Memory B cell (primary cell): ENCODE measurements at places on chromosomes 16 and 17.

DNA sequence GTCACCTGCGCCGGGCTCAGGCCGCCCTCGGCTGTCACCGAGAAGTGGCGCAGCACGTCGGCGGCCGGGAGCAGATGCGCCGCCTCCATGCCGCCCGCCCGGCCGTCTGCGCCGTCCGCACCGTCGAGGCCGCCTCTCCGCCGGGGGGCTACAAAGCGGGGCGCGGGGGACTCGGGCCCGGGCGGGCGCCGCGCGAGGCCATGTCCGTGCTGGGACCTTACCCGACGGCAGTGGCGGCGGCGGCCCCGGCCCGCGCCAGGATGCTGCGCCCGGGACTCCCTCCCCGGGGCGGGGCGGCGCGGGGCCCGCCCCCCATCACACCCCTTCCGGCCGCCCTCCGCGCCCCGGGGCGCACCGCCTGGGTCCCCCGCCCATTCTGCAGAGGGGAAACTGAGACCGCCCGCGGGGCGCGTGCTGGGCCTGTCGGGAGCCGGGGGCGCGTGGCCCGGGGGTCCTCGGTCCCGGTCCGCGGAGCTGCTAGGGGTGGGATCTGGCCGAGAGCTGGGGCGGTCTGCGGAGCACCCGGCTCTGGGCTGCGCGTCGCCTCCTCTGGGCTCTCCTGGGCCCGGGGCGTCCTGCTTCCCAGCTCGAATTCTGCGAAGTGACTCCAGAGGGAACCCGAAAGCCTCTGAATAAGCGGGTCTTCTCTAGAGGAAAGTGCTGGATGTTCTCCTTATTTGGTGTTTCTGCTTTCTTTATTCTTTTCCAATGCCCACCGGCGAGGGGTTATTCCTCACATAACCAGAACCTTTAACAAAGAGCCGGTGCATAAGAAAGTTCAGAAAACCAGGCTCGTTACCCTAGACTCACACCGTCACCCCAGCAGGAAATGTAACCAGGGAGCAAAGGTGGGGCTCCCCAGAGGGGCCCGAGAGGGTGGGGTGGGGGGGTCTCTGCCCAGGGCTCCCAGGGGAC is at the start of gene ATP2A3:
ATP2A3 (minus strand) TSS at position 235 of the 915 bp plus-strand sequence; CDS start at position 89, 146 bp downstream.
- H3K4me1 ChIP-seq, result peaks cover 58% of the 10 kb centered on the region
- peak within 1 kb of the TSS; percentile 91 for H3K4me3 ChIP-seq
- H3K27ac ChIP-seq, result peak within 1 kb of the TSS; percentile 92
- no peaks in the 10 kb centered on the region for H3K27me3 ChIP-seq
- peak; percentile 73 for DNase-seq
- H3K36me3 ChIP-seq, result peaks cover 9% of the 10 kb centered on the region

- DNase-seq, result no peak
- peaks cover 20% of the 10 kb centered on the region for H3K36me3 ChIP-seq
- peak overlapping the region; percentile 95 for H3K4me3 ChIP-seq
- peak overlapping the region; percentile 96 for H3K27ac ChIP-seq
Observed at GRCh38 chr17:40097931-40098845, 2.2 kb downstream of the NR1D1 start.

DNA sequence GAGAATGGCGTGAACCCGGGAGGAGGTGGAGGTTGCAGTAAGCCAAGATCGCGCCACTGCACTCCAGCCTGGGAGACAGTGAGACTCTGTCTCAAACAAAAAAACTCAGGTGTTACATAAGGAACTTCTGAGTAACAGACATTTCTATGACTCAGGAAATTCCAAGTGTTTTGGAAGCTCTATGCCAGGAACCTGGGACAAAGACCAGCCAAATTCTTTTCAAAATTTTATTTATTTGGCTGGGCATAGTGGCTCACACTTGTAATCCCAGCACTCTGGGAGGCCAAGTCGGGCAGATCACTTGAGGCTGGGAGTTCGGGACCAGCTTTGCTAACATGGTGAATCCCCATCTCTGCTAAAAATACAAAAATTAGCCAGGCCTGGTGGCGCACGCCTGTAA is 5.2 kb upstream of the SH2B1 start:
- DNase-seq, result no peak
- no peaks in the 10 kb centered on the region for H3K27me3 ChIP-seq
- no peaks in the 10 kb centered on the region for H3K36me3 ChIP-seq
- H3K27ac ChIP-seq, result no peak overlapping the region
- no peak overlapping the region for H3K4me3 ChIP-seq

DNA sequence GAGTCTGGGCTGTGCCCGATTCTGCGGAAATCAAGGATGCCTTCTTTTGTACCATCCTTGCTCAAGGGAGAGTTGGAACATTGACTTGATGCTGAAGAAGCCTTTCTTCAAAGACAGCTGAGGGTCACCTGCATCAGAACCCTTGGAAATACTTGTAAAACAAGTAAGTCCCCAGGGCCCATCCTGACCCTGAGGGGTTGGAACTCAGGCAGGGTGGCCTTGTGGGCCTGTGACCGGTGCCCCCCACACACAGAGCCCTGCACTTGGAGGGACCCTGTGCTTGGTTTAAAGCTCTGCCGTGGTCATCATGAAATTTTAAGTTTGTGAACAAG is 56.9 kb downstream of the WIPI1 start:
- no peak overlapping the region for H3K4me3 ChIP-seq
- no peak for DNase-seq
- peaks cover 3% of the 10 kb centered on the region for H3K36me3 ChIP-seq
- no peaks in the 10 kb centered on the region for H3K27me3 ChIP-seq

DNA sequence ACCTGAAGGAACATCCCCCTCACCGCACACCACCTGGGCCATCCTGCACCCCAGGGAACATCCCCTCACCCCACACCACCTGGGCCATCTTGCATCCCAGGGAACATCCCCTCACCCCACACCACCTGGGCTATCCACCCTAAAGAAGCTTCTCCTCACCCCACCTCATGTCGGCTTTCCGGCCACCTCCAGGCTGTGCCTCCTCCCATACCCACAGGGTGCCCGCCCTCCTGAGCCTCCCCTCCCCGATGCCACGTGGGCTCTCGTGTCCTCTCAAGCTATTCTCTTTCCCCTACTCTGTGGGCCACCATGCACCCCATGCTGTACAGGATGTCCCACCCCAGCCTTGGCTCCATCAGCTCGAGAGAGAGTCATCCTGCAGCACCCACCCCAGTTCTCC is 18.0 kb downstream of the MYLK3 start:
- H3K36me3 ChIP-seq, result peaks cover 2% of the 10 kb centered on the region
- no peak for DNase-seq
- H3K27ac ChIP-seq, result no peak overlapping the region
- H3K4me1 ChIP-seq, result no peaks in the 10 kb centered on the region
- no peaks in the 10 kb centered on the region for H3K27me3 ChIP-seq

GRCh38 chr17:4221163-4221562 is 42.6 kb downstream of the ANKFY1 start:
- peaks cover 8% of the 10 kb centered on the region for H3K36me3 ChIP-seq
- no peaks in the 10 kb centered on the region for H3K4me1 ChIP-seq
- H3K27me3 ChIP-seq, result no peaks in the 10 kb centered on the region
- DNase-seq, result no peak
- no peak overlapping the region for H3K27ac ChIP-seq

- no peak for DNase-seq
- no peak overlapping the region for H3K27ac ChIP-seq
- H3K27me3 ChIP-seq, result peaks cover 23% of the 10 kb centered on the region
- no peak overlapping the region for H3K4me3 ChIP-seq
Observed at GRCh38 chr16:87527055-87527724, 34.4 kb upstream of the ZCCHC14 start.

GRCh38 chr17:6780001-6780400 is 4.0 kb downstream of the FBXO39 start:
- peaks cover 2% of the 10 kb centered on the region for H3K36me3 ChIP-seq
- no peak for DNase-seq
- no peaks in the 10 kb centered on the region for H3K4me1 ChIP-seq
- peaks cover 15% of the 10 kb centered on the region for H3K27me3 ChIP-seq
- no peak overlapping the region for H3K27ac ChIP-seq

DNA sequence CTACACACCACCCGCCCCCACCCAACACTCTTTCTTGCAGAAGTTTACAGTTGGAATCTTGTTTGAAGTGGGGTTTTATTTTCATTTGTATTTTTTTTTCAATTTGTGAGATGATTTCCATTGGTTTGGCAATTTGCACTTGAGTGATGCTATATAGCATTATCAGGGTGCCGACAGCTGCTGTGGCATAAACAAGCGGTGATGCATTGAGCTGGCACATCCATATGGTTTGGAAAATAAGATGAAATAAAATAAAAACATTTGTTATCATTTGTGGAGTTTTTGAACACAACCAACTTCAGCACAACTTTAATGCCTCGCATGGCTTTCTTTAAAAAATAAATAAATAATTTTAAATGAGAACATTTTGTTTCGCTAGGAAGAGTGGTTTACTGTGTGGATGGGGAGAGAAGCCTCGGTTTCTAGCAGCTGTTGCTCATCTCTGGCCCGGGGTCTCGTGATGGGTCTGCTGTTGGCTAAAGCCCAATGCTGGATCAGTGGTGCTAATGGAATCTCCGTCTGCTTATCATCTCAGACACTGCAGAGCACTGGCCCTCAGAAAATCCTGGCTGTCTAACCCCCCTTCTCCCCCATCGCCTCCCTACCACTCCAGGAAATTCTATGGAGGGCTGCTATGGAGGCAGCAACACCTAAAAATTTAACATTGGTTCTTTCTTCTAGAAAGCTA is 192.3 kb upstream of the MAF start:
- no peaks in the 10 kb centered on the region for H3K36me3 ChIP-seq
- H3K4me3 ChIP-seq, result no peak overlapping the region
- H3K4me1 ChIP-seq, result no peaks in the 10 kb centered on the region
- no peak for DNase-seq
- H3K27ac ChIP-seq, result no peak overlapping the region

DNA sequence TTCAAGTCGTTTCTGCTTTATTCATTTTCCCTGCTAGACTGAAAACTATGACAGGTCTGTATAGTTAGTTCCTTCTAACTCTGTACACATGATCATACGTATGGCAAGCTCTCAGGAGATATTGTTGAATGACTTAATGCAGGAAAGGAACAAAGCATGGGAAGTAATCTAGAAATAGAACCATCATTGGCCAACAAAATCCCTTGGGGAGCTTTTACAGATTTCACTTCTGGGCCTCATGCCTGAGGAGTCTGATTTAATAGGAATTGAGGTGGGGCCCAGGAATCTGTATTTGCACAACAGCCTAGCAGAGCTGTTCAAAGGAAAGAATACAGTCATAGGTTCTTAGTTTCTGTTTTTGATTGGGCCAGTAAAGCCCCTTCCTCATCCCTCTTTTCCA is 229.2 kb downstream of the MAP2K6 start:
- H3K4me1 ChIP-seq, result no peaks in the 10 kb centered on the region
- no peak overlapping the region for H3K27ac ChIP-seq
- H3K27me3 ChIP-seq, result no peaks in the 10 kb centered on the region

GRCh38 chr17:73973586-73974409 is 229.7 kb upstream of the RPL38 start:
- H3K27ac ChIP-seq, result no peak overlapping the region
- H3K4me1 ChIP-seq, result peaks cover 2% of the 10 kb centered on the region
- H3K36me3 ChIP-seq, result no peaks in the 10 kb centered on the region
- no peak for DNase-seq
- H3K4me3 ChIP-seq, result no peak overlapping the region

GRCh38 chr17:19904924-19905323 is 37.2 kb upstream of the ULK2 start:
- no peak for DNase-seq
- no peaks in the 10 kb centered on the region for H3K4me1 ChIP-seq
- H3K36me3 ChIP-seq, result peaks cover 33% of the 10 kb centered on the region
- H3K27ac ChIP-seq, result no peak overlapping the region
- H3K27me3 ChIP-seq, result no peaks in the 10 kb centered on the region
- H3K4me3 ChIP-seq, result no peak overlapping the region

- no peak overlapping the region for H3K27ac ChIP-seq
- no peak overlapping the region for H3K4me3 ChIP-seq
- peaks cover 1% of the 10 kb centered on the region for H3K27me3 ChIP-seq
Observed at GRCh38 chr16:1938316-1938715, 4.7 kb downstream of the MSRB1 start.

GRCh38 chr16:57781349-57781740 is 20.9 kb downstream of the KIFC3 start:
- no peak for DNase-seq
- H3K4me3 ChIP-seq, result no peak overlapping the region
- no peaks in the 10 kb centered on the region for H3K36me3 ChIP-seq
- H3K4me1 ChIP-seq, result no peaks in the 10 kb centered on the region

GRCh38 chr16:68265078-68265920 is 973 bp downstream of the SLC7A6 start:
- H3K36me3 ChIP-seq, result peaks cover 7% of the 10 kb centered on the region
- DNase-seq, result no peak
- peak overlapping the region; percentile 91 for H3K27ac ChIP-seq
- H3K4me1 ChIP-seq, result peaks cover 43% of the 10 kb centered on the region

GRCh38 chr16:48099455-48099854 is 56.3 kb downstream of the ABCC12 start:
- peaks cover 8% of the 10 kb centered on the region for H3K27me3 ChIP-seq
- H3K36me3 ChIP-seq, result peaks cover 2% of the 10 kb centered on the region
- H3K27ac ChIP-seq, result no peak overlapping the region
- H3K4me3 ChIP-seq, result no peak overlapping the region
- no peak for DNase-seq

- DNase-seq, result no peak
- peaks cover 7% of the 10 kb centered on the region for H3K36me3 ChIP-seq
- H3K27me3 ChIP-seq, result no peaks in the 10 kb centered on the region
- H3K4me3 ChIP-seq, result no peak overlapping the region
- peaks cover 4% of the 10 kb centered on the region for H3K4me1 ChIP-seq
- no peak overlapping the region for H3K27ac ChIP-seq
Observed at GRCh38 chr16:1740781-1741490, 30.4 kb downstream of the NME3 start.

- DNase-seq, result no peak
- peaks cover 2% of the 10 kb centered on the region for H3K4me1 ChIP-seq
- H3K27me3 ChIP-seq, result no peaks in the 10 kb centered on the region
- peaks cover 15% of the 10 kb centered on the region for H3K36me3 ChIP-seq
- H3K27ac ChIP-seq, result no peak overlapping the region
- H3K4me3 ChIP-seq, result no peak overlapping the region
Observed at GRCh38 chr16:80968386-80969113, 38.1 kb downstream of the CMC2 start.

DNA sequence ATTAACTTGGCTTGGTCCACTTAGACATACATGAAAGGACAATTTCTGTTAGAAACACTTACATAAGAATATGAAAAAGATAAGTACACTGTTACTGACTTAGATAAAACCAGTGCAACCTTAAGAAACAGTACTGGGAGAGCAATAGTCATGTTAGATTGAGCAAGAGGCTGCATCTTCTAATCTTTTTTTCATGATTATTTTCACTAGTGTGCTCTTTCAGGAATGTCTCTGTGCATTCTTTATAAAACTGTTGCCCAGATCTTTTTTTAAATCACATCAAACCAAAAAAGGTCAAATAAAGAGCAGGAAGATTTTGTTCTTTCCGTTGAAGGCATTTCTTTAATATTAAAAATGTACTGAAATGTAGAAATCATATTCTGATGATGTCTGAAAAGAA is 100.7 kb upstream of the AXIN2 start:
- no peak overlapping the region for H3K4me3 ChIP-seq
- peaks cover 4% of the 10 kb centered on the region for H3K4me1 ChIP-seq
- H3K27me3 ChIP-seq, result no peaks in the 10 kb centered on the region
- no peaks in the 10 kb centered on the region for H3K36me3 ChIP-seq

DNA sequence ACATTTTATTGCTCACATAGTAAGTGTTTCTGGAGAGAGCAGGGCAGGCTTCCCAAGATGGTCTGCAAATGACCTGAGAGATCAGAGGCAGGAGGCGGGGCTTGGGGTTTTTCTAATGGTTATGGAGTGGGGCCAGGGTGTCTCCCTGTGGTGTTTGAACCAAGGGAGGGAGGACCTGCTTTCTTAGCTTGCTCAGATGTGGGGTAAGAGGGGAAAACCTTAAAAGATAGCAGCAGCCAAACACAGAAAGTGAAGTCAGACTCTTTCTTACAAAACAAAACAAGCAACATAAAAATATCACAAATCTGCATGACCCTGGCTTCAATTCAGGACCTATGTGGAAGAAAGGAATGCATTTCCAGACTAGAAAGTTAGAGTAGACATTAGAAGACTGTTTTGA is 22.9 kb upstream of the DNAJA2 start:
- no peak for DNase-seq
- H3K4me1 ChIP-seq, result no peaks in the 10 kb centered on the region
- H3K27ac ChIP-seq, result no peak overlapping the region
- H3K36me3 ChIP-seq, result peaks cover 2% of the 10 kb centered on the region
- H3K27me3 ChIP-seq, result no peaks in the 10 kb centered on the region
